ENCODE measurements at places on chromosomes 7 and 10.
A peak's percentile ranks its signal among the peaks of the same experiment; 100 is the strongest.

- DNase-seq: no peak
These were observed 342.6 kb downstream of the IPMK start for GRCh38 chr10:57925045-57925444.

GRCh38 chr10:62917475-62918238 lies 101.5 kb upstream of the EGR2 start:
- no peak for DNase-seq

GRCh38 chr7:142876236-142876960 lies 9.1 kb downstream of the TRPV6 start:
- no peak for DNase-seq

DNA sequence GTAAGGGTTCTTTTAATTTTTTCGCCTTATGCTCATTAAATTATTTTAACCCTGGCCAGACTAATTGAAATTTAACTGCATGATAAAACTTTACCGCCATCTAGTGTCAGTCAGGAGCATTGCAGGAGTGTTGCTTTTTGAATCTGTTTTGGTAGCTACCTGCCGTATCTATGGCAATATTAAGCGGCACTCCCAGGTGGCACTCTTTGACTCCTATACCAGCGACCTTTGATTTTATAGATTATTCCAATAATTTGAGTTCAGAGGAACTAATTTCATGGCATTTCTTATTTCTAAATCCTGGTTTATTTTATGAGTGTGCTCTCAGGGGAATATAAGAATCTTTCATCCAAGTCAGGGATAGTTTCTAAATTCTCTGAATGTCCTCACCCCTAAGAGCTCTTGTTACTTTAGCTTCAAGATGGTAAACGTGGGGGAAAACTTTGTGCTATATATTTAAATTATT lies 198.9 kb downstream of the REEP3 start:
- DNase-seq: peak; percentile 5

All from stimulated activated CD8-positive, alpha-beta memory T cell treated with anti-CD3 and anti-CD28 coated beads, Interleukin-4, amount 100 ng/mL, for 1 hour (primary cell).